GM12878 (cell line): ENCODE measurements at places on chromosomes 6 and 20.

GRCh38 chr20:35299780-35300179 lies 7.6 kb upstream of the FAM83C start:
- no peak for DNase-seq

GRCh38 chr6:27312146-27312949 lies at the start of gene POM121L2:
Gene POM121L2, minus strand, starts transcription at chr6:27312273. Its CDS starts 103 bp downstream, at chr6:27312170.
- no peak for DNase-seq

DNA sequence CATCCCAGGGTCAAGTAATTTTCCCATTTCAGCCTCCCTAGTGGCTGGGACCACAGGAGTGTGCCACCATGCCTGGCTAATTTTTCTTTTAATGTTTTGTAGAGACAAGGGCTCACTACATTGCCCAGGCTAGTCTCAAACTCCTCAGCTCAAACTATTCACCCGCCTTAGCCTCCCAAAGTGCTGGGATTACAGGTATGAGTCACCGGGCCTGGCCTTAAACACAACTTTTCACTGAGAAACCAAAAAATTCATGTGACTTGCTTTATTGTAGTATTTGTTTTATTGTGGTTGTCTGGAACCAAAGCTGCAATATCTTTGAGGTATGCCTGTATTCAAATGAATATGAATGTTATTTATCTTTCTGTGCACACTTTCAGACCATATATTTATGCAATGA lies 72.2 kb downstream of the RWDD2A start:
- no peak for DNase-seq

- no peak for DNase-seq
Observed at GRCh38 chr6:100346828-100347227, 117.9 kb downstream of the SIM1 start.

- no peak for DNase-seq
Observed at GRCh38 chr20:21303872-21304586, 898 bp downstream of the XRN2 start.

GRCh38 chr6:122286512-122286911 lies 112.9 kb upstream of the HSF2 start:
- no peak for DNase-seq

DNA sequence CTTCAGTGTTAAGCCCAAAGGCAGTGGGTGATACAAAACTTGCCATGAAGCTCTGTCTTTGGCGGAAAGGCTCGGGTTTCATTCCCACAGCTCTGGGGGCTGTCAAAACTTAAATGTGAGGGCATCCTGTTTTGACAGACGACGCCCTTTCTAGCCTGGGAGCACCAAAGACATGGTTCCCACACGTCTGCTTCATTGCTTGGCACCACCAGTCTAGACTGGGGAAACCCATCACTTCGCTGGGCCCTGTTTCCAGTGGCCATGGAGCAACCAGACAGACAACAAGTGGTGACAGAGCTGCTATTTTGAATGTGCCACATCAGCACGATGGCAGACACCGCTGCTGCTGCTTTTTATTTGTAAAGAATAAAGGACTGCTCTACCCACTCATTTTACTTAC lies 127.5 kb downstream of the SASH1 start:
- no peak for DNase-seq

GRCh38 chr6:2911171-2911570 lies 8.1 kb upstream of the SERPINB9 start:
- no peak for DNase-seq

DNA sequence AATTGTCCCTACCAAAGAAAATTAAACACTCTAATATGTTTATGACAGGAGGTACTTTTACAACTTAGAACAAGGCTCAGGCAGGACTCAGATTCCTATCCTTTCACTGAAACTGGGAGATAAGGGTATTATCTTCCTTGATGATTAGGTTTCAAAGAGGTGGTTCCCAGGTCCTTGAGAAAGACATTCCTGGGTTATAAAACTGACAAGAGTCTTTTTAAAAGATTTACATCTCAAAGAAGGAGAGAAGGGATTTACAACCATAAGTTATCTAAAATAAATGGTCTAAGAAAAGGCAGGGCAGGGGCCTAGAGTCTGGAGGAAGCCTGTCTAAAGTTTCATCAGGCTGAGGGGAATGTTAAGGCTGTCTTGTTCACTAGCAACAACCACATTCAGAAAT lies 1492.5 kb downstream of the HACE1 start:
- DNase-seq: no peak

- no peak for DNase-seq
Observed at GRCh38 chr6:15673666-15674065, 10.8 kb upstream of the DTNBP1 start.

- DNase-seq: no peak
Observed at GRCh38 chr6:130075879-130076460, 57.6 kb downstream of the L3MBTL3 start.

- no peak for DNase-seq
Observed at GRCh38 chr6:117818449-117818848, 88.6 kb upstream of the SLC35F1 start.

- DNase-seq: no peak
Observed at GRCh38 chr20:63911176-63911575, 16.2 kb downstream of the DNAJC5 start.

DNA sequence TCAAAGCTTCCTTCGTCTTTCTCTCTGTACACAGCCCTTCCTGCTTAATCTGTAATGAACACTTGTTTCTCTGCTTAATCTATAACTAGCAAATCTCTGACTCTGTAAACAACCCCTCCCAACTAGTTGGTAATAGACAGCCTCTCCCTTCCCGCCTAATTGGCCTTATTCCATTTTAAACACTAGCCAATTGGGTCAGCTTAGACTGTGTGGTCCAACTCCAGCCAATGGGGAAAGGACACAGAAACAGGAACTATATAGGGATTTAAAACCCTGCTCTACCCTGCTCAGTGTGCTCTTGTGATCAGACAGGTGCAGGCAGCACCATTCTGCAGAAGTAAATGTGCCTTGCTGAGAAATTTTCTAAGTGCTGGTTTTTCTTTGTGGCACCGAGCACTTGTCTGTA lies 18.5 kb downstream of the CHD6 start:
- no peak for DNase-seq

- DNase-seq: peak; percentile 11
Observed at GRCh38 chr20:10848810-10849370, 175.1 kb upstream of the JAG1 start.

DNA sequence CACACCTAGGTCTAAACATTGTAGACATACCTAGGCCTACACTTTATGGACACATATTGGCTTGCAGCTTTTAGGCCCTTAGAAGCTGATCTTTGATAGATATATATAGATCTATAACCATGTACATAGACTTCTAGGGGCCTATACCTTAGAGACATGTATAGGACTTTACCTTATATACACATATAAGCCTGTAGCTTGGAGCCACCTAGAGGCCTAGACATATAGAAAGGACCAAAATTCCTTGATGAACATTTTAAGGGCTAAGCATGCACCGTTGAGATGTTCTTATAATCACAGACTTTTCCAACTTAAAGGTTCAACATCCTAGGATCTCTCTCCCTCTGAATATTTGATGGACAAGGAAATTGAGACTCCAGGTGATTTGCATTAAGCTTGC lies 371.7 kb upstream of the SASH1 start:
- no peak for DNase-seq

DNA sequence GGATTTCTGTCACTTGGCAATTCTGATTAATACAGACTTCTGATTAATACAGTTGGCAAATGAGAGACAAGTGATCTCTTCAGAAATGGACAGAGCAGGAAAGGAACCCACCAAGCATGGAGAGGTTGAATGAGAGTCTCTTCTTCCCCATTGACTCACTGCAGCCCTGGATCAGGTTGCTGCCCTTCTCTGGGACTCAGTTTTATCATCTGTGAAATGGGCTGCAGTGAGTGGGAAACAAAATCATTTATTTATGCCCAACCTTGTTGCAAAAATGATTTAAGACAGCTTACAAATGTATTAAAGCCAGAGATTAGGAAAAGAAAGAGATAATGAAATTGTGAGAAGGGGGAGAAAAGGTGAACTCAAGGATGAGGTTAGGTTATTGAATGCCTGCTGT lies 20.8 kb upstream of the RSPO4 start:
- no peak for DNase-seq

GRCh38 chr20:53849471-53850059 lies 220.8 kb downstream of the BCAS1 start:
- no peak for DNase-seq

- DNase-seq: no peak
Observed at GRCh38 chr6:16674801-16675392, 86.4 kb downstream of the ATXN1 start.

DNA sequence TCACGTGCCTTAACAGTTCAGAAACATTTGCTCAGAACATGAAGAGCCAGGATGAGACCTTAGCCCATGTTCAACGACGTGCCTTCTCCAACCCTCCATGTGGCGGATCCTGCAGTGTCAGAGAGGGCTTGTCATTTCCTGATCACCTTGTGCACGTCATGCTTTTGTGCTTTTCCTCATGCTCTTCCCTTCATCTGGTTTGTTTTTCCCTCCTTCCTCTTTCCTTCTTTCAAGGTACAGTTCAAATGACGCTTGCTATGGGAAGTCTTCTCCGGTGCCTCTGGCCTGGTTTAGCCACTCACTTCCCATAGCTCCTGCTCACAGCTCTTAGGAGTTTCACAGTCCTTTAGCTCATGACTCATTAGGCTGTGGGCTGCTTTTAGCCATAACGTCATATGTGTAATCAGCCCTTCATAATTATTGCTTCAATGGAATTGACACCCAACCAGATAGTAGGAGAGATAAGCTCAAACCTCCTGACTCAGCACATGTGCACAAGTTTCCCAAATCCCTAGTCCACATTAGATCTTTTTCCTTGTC lies 102.7 kb upstream of the CNKSR3 start:
- no peak for DNase-seq

GRCh38 chr6:22801831-22802230 lies 232.5 kb downstream of the HDGFL1 start:
- no peak for DNase-seq

DNA sequence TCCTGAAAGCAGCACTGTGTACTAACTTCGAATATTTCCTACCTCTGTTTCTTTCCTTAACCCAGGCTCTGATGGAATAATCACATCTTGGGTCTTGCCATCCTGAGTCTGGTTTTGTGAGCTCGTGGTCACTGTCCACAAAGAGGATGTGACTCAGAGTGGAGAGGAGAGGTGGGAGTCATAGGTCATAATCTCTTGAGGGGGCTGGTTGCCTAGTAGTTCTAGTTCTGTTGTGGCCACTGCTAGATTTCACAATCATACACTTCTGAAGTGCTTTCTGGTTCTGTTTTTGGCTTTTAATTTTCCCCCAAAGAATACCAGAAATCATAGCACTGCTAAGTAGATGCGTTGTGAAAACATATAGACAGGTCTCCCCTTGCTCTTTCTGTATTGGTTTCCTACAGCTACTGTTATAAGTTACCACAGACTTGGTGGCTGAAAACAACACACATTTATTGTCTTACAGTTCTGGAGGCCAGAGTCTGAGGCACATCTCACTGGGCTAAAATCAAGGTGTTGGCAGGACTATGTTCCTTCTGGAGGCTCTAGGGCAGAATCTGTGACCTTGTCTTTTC lies 102.8 kb downstream of the NRSN1 start:
- DNase-seq: no peak

DNA sequence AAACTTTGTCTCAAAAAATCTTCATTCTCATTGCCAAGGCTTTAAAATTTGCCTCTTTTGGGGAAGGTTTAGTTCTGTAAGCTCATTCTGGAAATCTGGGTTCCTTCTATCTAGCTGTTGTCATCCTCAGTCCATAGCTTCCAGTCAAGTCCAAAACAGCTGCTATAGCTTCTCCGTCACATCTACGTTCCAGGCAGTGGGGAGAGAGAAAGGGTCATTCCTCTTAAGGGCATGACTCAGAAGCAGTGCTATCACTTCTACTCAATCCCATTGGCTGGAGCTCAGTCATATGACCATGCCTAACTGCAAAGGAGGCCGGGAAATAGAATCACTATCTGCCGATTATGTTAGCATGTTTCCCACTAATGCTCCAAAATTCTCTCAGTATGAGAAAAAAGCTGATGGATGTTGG lies 141.4 kb upstream of the PTPN1 start:
- DNase-seq: no peak

DNA sequence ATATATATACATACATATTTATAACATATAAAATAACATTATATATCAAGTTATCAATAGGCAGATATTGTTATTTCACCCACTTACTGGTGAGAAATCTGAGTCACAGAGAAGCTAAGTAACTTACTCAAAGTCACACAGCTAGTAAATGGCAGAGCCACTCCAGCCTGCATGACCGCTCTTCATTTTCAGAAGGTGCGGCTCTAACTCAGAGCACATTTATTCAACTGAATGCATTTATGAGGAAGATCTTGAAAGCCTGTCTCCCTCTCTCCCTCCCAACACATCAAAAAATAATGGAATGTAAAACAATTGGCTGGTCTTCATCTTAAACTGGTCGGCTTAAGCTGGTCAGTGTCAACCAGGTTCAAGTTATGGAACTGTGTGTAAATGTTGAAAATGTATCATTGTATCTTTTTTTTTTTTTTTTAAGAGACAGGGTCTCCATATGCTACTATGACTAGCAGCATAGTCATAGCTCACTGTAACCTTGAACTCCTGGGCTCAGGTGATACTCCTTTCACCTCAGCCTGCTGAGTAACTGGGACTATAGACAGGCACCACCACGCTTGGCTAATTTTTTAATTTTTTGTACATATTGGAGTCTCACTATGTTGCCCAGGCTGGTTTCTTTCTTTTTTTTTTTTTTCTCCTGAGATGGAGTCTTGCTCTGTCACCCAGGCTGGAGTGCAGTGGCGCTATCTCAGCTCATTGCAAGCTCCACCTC lies 70.7 kb upstream of the NCOA3 start:
- DNase-seq: no peak

DNA sequence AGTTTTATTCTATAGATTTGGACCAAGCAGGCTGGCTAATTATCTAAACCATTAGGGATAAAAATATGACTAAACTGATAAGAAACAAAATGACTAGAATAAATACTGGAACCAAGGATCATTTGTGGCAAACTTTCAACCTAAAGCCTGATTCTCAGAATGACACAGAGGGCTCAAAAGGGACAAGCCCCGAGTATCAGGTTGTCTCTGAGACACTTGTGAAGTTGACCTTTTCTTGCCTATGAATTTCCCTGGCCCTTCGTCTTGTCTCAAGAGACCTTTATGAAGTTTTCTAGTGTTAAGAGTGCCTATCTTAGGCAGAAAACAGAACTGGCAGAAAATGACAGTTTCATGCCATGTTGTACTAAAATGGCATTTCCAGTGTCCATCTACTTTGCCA lies 68.3 kb downstream of the IMPG1 start:
- peak; percentile 16 for DNase-seq

DNA sequence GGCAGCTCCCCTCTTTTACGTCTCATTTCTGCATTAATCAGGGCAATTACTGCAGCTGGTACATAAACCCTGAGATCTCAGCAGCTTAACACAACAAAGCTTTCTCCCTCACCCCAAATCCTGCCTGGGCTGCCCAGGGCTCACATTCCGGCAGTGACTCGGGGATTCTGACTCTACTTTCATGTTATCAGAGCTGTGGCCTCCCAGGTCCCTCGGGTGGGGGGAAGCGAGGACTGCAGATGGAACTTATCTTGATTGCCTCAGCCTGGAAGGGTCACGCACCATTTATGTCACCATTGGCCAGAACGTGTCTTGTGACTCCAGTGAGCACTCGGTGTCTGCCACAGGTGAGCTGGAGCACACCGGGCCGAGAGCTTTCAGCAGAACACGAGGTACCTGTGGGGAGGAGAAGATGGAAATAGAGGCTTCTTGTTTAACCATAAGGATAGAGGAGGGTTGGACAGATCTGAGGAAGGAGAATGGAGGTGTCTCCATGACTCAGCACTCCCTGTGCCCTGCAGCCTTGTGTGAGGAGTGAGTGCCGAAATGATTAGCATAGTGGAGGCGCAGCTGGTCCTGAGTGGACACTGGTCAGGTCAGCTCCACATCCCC lies 88.5 kb upstream of the EXOC2 start:
- no peak for DNase-seq
